MG63 (cell line): ENCODE measurements at places on chromosomes 11 and 22. TPM values are rescaled to one million over a fixed set of nuclear protein-coding genes. Genes with fewer than 3 reads are reported as not detected.
A peak's percentile ranks its signal among the peaks of the same experiment; 100 is the strongest.

Gene KRTAP5-7
- total RNA-seq, result not detected in 2 replicates

Gene FRMD8
- total RNA-seq, result 25.9 and 44.1 TPM in 2 replicates

Gene CCDC157
- total RNA-seq, result 1.0 and 2.6 TPM in 2 replicates

Gene GSTT2B
- 23.8 and 23.9 TPM in 2 replicates for total RNA-seq

Gene CBLIF
- not detected in 2 replicates for total RNA-seq

Gene POU2AF3
- not detected in 2 replicates for total RNA-seq

Gene CNTF
- 0.92 TPM in 1 of 2 replicates, not detected in the other for total RNA-seq

Gene SYT12
- 0.54 and 1.2 TPM in 2 replicates for total RNA-seq

GRCh38 chr22:19036523-19037273 is 85.5 kb downstream of the DGCR2 start:
- DNase-seq, result no peak

- DNase-seq, result peak; percentile 57
These were observed 36.3 kb upstream of the POLA2 start for GRCh38 chr11:65225279-65226102.

DNA sequence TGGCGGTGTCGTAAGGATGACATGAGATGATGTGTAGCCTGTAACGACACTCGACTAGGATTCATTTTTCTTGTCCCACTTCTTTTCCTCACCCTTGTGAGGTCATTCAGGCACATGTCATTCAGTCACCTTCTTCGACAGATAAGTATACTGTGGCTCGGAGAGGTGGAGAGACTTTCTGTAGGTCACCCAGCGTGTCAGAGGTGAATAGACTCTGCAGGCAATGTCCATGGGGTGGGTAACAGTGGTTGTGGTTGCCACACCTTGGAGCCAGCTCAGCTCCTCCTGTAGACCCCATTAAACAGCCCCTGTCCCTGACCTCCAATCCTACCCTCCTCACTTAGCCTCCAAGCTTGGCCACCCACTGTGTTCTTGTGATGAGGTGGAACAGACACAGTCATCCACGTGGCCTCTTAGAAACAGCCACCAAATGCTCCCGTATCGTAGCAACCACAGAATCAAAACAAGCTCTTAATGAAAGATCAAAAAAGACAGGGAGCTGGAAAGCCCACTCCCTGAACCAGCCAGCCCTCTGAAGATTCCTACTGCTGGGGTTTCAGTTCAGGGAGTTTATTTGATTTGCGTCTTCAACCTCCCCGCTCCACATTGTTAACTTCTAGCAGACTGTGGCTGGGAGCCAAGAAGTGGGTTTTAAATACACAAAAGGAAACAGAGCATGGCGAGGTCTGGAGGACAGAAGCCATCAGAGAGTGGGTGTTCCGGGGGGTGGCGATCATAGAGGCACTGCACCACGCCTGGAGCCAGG is 89.0 kb upstream of the GRK3 start:
- DNase-seq, result no peak

- DNase-seq, result no peak
These were observed 676.6 kb upstream of the CCDC179 start for GRCh38 chr11:23536907-23537306.

GRCh38 chr22:46946383-46946962 is 184.0 kb downstream of the TBC1D22A start:
- no peak for DNase-seq

- no peak for DNase-seq
These were observed 57.9 kb upstream of the ANGPTL5 start for GRCh38 chr11:101974255-101974654.

GRCh38 chr11:96960926-96961325 is 571.1 kb downstream of the JRKL start:
- no peak for DNase-seq

DNA sequence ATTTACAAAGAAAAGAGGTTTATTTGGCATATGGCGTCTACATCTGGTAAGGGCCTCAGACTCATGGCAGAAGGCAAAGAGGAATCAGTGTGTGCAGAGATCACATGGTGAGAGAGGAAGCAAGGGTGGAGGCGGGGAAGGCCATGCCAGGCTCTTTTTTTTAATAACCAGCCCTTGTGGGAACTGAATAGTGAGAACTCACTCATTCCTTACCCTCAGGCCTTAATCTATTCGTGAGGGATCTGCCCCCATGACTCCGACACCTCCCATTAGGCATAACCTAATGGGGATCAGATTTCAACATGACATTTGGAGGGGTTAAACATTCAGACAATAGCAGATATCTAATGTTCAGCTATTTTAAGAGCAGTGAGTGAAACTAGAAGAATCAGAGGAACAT is 55.7 kb downstream of the ATM start:
- DNase-seq, result no peak

GRCh38 chr11:20131788-20132666 is 28.2 kb downstream of the DBX1 start:
- DNase-seq, result no peak

GRCh38 chr22:25167834-25168601 is 31.6 kb upstream of the CRYBB3 start:
- DNase-seq, result no peak

DNA sequence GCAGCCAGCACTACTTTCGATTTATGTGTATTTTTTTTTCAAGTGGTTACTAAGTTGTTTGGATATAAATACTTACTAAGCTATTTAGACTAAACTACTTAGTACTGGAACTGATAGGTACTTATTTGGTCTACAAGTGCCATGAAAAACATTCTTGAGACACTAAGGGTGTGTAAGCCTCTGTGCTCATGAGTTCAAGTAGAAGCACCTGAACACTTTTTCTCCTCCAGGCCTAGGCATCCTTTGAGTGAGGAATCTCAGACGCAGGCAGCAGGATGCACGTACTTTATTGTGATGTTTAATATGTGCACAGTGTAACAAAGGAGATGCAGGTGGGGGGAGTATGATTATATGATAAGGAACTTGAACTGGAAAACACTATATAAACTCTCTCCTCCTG is 7.8 kb downstream of the TESMIN start:
- DNase-seq, result no peak

- DNase-seq, result peak; percentile 16
These were observed 5.4 kb upstream of the MIF start for GRCh38 chr22:23888615-23889401.

- DNase-seq, result peak; percentile 68
These were observed 1.7 kb upstream of the TYMP start for GRCh38 chr22:50531546-50531961.

- no peak for DNase-seq
These were observed 19.4 kb upstream of the MS4A6E start for GRCh38 chr11:60307507-60308195.

DNA sequence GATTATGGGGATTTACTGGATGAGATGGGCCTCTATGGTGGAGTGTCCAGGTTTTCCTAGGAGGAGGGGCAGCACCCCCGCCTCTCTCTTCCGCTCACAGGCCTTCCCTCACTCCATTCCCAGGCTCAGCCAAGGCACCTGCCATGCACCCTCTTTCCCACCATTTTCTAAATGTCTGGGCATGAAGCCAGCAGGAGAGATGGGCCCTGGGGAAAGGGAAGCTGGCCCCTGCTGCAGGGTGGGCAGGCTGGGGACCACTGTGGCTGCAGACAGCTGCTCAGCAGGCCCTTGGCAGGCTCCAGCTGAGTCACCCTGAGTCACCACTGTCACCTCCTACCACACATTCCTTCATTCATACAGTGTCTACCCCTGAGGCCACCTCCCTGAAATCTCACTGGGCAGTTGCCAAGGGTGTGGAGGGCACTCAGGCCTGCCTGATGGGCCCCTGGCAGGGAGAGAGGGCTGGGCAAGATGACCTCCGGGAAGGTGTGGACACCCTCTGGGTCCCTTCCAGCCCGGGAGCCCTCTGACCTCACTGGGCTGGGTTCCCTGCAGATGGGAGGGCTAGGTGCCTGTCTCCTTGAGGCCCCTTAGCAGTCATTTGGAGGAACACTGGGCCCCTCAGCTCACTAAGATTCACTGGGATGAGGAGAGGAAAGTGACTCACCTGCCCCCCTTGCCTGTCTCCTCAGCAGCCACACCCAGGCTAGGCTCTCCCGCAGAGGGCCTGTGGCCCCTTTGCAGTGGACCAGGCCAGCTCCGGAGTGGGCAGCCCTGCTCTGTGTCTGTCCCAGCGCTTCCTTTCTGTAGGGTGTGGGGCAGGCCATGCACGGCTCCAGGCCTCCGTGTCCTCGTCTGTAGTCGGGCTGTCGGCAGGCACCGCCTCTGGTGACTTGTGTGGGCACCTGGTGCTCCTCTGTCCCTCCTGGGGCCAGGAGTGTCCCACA is 7.8 kb downstream of the MYEOV start:
- peak; percentile 98 for DNase-seq

- DNase-seq, result no peak
These were observed 421 bp downstream of the SLC15A3 start for GRCh38 chr11:60951606-60951903.

GRCh38 chr11:3894128-3894731 is 38.8 kb downstream of the STIM1 start:
- no peak for DNase-seq

- no peak for DNase-seq
These were observed 10.6 kb downstream of the LRRC55 start for GRCh38 chr11:57192316-57192715.
